ENCODE measurements at places on chromosomes 11 and 22.

- DNase-seq: no peak
Measured at GRCh38 chr11:36578458-36578857, 10.7 kb downstream of the RAG1 start.

DNA sequence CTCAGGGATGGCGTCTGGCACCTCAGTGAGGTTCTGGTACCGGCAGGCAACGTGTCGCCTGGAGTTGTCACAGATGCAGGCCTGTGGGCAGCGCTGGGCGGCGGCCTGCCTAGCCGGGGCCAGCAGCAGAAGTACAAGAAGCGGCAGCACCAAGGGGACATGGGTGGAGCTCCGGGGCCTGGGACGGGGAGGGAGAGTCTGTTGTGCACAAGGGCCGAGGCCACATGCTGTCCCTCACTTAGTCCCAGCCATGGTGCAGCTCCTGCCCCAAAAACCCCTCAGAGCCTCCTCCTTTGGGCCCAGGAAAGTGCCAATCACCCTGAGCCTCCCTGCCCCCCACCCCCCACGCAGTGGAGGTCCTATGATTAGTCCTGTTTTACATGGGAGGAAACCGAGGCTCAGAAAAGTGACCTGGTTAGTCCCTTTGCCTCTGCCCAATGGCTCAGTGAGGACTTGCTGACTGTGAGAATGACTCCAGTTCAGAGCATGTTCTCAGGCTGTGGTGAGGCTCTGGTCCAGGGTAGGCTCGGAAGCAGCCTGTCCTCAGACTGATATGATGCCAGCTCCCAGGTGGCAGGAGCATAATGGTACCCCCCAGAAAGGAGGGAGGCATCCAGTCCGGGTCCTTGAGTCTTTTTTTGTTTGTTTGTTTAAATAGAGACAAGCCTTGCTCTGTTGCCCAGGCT is 1.1 kb downstream of the CHADL start:
- DNase-seq: no peak

- DNase-seq: no peak
Measured at GRCh38 chr22:26095256-26095956, 73.9 kb upstream of the SEZ6L start.

- peak; percentile 35 for DNase-seq
Measured at GRCh38 chr11:2091112-2091746, 48.0 kb downstream of the IGF2 start.

DNA sequence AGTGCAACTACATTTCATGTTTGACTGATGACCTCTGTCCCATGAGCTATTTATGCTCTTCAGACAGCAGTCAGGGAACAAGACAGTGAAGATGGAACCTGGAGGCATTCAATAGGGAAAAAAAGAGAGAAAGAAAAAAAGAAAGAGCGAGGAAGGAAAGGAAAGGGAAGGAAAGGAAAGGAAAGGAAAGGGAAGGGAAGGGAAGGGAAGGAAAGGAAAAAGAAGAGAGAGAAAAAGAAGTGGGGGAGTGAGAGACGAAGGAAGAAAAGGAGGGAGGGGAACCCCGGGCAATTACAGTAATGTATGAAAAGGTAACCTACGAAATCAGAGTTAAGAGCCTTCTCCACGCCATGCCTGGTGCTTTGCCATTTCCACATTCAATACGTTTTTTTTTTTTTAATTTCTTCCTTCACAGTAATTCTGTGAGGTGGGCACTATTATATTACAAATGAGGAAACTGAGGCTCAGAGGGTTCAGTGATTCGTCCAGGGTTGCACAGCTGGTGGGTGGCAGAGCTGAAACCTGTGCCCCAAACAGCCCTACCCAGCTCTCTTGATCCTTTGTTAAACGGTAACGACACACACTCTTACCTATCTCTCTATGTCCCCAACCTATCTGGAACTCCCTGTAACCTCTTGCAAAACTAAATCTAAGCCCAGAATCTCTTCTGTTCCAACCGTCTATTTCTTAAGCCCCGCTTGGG is 39.3 kb downstream of the ETS1 start:
- no peak for DNase-seq

DNA sequence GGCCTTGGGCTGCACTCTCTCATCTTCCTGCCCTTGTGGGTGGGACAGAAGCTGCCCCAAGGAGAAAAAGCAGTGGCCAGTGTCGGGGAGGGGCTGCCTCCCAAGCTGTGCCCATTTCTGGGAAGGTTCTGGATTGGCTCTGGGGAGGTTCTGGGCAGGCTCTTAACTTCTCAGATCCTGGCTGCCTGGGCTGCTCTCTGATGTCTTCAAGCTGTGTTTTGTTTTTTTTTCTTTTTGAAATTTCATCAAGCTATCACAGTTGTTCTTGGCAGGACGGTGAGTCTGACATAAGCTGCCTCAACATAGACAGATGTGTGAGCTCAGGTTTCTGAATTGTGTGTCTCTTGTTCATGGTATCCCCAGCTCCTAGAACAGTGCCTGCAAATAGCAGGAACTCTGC is 1032.0 kb downstream of the BRD1 start:
- no peak for DNase-seq

- no peak for DNase-seq
Measured at GRCh38 chr11:92123540-92123939, 101.1 kb upstream of the FAT3 start.

DNA sequence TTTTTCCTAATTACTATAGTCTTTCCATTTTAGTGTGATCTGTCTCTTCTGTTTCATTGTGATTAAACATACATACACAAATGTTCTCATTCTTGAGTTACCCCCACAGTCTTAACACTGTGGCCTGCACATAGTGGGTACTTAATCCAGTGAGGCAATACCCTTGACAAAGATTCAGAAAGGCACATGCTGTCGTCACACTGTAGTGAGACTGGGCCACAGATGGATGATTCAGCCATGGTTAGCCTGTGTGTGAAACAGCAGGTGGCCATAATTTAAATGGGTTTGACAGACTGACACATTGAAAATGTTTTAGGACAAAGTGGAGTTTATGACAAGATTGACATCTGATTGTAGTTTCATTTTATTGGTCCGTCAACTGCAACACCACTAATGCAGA is 313.1 kb downstream of the C11orf87 start:
- DNase-seq: no peak

DNA sequence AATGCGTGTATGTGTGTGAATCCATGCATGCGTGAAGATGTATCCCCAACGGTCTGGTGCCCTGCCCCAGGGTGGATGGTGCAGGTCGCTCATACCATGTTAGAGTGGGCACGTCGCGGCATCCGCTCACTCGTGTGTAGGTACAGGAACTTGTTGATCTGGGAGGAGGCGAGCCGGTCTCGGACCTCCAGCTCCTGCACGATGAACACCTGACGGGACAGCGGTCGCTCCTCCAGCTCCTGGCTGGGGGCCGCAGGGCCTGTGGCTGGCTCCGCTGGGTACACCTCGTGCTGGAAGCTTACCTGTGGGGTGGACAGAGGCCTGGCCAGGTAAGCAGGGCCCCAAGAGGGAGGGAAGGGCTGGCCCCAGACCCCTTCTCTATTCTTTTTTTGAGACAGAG is 18.5 kb downstream of the ATG2A start:
- DNase-seq: no peak

GRCh38 chr11:79942090-79942489 is 501.3 kb upstream of the TENM4 start:
- no peak for DNase-seq

DNA sequence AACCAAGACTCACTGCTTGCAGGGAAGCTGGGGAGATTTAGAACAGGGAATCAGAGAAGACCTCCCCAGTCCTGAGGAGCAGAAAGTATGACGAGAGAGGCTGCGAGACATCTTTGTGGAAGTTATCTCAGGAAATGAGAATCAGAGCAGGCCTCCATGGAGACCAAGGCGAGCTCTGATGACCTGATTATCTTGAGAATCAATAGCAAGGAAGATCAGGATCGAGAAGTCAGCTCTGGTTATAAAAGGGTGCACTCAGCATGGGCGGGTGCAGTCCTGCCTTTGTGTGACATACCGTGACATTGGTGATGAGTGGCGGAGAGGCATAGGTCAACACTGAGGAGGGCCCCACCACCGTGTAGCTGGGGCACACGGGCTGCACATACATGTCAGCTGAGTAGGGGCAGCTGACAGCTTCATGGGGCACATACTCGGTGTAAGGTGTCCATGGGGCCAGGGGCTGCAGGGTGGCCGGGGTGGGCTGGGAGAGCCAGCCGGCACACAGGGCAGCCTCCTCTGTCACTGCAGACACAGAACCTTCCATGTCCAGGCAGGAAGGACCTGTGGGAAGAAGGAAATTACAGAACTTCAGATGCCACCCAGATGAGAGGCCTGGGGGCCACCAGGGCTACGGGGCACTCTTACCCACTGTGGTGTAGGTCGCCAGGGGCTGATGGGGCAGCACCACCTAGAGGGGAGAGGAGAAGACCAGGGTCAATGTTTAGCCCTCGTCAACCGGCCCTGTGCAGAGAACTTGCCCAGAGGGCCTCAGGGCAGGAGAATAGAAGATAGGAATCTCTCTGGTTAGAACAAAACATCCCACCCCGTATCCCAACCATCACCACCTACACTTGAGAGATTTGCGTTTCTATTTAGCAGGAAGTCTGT is 21.7 kb downstream of the POU2AF1 start:
- no peak for DNase-seq

GRCh38 chr11:10243896-10244575 is 50.0 kb downstream of the SBF2 start:
- no peak for DNase-seq

- DNase-seq: no peak
Measured at GRCh38 chr11:65418431-65418680, 4.2 kb upstream of the NEAT1 start.

- DNase-seq: no peak
Measured at GRCh38 chr11:14027525-14027924, 65.0 kb downstream of the SPON1 start.

DNA sequence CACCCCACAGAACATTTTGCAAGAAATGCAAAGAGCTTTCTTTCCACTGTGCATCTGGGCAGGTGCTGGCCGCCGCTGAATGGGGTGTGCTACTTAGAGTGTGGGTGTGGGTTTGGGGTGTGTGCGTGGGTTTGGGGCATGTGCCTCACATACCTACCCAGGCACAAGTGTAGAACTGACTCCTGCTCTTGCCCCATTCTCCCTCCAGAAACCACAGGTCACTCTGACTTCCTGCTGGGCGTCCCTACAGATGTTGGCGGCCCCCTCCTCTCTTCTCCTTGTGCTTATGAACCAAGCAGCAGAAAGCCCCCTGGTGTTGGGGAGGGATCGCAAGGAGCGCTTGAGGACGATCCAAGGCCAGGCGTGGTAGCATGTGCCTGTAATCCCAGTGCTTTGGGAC is 63.9 kb downstream of the GRIK4 start:
- no peak for DNase-seq

- DNase-seq: no peak
Measured at GRCh38 chr11:77418155-77418970, 55.5 kb downstream of the PAK1 start.

DNA sequence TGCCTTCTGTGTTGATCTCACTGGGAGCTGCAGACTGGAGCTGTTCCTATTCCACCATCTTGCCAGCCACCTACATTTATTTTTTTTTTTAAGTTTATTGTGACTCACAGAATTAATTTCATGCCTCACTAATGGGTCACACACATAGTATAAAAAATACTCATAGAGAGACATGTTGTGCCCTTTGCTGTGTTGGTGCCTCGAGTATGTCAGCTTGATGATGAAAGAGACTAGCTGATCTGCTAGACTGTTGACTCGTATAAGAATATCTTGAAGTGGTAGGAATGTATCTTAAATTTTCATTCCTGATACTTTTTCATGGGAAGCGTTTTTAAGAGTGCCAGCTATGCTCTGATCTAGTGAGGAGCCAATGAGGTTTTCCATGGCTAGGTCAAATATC is 28.6 kb upstream of the AMPD3 start:
- DNase-seq: no peak

GRCh38 chr11:83119216-83119615 is 37.7 kb upstream of the PCF11 start:
- no peak for DNase-seq

DNA sequence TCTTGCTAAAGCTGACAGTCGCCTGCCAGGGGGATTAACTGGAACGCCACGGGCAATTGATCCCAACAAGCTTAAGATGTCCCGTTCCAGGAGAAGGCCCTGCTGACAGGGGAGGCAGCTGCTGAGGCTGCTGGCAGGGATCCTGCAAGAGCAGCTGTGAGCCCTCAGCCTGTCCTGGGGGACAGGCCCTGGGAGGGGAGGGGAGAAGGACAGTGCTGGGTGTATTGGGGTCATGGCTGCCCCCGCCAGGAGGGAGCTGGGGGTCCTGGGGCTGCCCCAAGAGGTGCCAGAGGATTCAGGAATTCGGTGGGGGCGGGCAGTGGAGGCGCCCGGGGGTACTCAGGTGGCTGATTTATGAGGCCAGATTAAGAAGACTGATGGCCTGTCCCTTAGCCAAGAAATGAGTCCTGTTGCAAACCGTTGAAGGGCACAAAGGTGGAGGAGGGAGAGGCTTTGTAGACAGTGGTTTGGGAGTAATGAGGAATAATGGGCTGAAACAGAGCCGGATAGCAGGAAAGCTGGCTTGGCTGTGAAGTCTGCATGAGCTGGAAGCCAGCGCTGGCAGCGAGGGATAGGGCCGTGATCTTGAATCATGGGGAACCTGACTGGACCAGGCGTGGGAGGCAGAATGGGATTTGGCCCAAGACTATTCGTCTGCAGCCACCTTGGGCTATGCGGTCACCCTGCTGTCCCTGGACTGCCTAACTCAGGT is 133.5 kb downstream of the CACNA1I start:
- DNase-seq: no peak

DNA sequence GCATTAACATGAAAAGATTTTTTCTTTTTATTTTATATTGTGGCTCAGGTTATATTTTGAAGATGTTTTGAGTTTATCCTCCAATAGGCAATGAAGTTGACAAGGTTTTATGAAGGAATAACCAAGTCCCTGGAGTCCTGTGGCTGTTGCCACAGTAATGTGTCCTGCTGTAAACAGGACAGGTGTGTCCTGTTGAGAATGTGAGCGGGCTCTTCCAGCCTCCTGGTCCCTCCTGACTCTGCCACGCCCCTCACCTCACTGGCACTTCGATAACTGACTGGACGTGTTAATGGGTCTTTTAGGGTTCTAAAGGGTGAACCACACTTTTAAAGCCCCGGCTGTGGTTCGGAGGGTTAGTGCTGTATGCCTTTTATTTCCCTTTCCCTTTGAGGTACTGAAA is 47.8 kb upstream of the OR4B1 start:
- no peak for DNase-seq

DNA sequence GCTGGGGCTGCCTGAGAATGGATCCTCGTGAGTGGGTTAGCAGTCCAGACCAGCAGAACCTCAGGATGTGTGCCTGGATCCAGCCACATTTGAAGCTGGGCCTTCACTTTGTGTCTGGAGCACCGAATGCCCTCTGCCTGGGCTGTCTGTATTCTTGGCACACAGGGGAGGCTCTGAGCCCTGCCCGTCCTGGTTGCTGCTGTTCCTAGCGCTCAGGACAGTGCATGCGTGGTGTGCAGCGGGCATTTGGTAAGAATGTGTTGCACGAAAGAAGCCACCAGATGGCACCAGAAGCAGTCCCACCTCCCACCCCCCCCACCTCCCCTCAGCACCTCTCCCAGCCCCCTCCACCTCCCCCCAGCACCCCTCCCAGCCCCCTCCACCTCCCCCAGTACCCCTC is 4.1 kb upstream of the MAPK11 start:
- DNase-seq: no peak

- no peak for DNase-seq
Measured at GRCh38 chr11:132312701-132313111, 942.3 kb downstream of the NTM start.

All from sciatic nerve (tissue), 2 donors.